ENCODE measurements at places on chromosomes 11 and 22. TPM values are rescaled to one million over a fixed set of nuclear protein-coding genes. Genes with fewer than 3 reads are reported as not detected.
A peak's percentile ranks its signal among the peaks of the same experiment; 100 is the strongest.

DNA sequence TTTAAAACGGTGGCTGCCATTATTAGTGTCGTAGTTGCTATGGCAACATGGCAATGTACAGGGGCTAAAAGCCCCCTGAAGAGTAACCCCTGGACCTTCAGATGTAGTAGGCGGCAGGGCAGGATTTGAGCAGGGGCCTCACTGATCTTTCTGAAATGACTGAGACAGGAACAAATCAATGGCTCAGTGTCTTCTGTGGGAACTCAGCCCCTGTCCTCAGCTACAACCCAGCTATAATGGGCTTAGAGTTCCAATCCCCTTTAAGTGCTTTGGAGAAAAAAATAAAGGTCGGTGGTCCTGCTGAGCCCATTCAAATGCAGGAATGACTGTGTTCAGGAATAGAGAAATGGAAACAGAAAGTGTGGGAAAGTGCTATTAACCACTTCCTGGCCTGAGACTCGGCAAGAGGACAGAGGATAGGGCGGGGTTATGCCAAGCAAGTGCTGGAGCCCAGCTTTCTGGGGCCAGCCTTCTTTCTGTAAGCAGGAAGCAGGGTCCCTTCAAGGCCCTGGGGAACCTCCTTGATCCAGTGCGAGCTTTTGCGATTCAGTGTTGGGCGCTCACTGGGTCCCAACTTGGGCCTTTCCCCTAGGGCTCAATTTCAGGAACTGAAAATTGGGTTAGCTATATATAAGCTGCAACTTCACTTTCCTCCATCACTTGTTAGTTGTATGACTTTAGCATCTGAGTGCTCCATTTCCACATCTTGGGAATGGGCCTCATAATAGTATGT, 6.1 kb upstream of the CD82 start:
- DNase-seq, result no peak

Gene EFEMP2
- 79.6 TPM for total RNA-seq

DNA sequence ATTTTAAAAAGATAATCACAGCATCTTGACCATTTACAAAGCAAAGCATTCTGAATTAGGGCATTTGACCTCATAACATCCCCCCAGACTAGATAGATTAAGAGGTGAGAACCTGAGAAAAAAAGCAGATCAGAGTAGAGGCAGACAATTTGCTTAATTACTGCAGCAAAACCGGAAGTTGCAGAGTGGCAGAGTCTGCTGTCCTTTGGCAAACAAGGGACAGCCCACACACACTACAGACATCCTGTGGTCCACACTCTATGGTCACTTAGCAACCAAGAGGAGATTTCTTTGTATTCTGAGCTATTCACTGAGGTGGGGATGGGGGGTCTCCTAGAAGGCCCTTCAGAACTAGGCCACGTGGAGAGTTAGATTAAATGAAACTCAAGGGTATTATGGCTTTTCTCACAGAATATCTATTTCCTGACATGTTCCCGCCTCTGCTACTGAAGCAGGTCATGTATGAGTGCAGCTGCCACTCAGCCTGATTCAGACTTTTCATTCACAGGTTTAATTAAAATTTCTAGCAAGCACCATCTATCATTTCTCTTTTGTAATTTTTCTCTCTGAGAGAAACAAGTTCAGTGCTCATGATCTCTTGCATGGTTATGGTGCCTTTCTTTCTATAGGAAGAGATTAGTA, 48.5 kb downstream of the SVIP start:
- DNase-seq, result no peak

GRCh38 chr11:95863486-95864140, 60.3 kb downstream of the MTMR2 start:
- DNase-seq, result no peak

Gene NLRP14
- total RNA-seq, result not detected

- no peak for DNase-seq
These were observed 255.3 kb downstream of the SBF2 start for GRCh38 chr11:10038521-10039302.

DNA sequence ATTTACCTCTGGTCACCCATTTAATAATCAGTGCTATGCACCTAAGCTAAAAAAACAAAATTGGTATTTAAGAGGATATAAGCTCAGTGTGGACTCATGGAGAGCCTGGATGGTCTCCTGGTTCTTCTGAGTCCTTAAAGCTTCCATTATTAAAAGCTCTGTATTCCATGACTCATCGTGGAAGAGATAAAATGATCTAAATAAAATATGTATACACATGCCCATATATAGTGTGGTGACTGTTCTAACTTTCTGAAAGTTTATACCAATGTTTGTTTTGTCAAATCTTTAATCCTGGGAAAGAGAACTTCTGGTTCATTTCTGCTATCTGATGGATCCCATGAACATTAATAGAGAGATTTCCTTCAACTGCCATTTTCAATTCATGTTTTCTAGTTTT, 375.9 kb downstream of the GUCY1A2 start:
- DNase-seq, result no peak

GRCh38 chr11:109859045-109859724, 234.0 kb upstream of the ZC3H12C start:
- no peak for DNase-seq

Gene UBTFL1
- not detected for total RNA-seq

DNA sequence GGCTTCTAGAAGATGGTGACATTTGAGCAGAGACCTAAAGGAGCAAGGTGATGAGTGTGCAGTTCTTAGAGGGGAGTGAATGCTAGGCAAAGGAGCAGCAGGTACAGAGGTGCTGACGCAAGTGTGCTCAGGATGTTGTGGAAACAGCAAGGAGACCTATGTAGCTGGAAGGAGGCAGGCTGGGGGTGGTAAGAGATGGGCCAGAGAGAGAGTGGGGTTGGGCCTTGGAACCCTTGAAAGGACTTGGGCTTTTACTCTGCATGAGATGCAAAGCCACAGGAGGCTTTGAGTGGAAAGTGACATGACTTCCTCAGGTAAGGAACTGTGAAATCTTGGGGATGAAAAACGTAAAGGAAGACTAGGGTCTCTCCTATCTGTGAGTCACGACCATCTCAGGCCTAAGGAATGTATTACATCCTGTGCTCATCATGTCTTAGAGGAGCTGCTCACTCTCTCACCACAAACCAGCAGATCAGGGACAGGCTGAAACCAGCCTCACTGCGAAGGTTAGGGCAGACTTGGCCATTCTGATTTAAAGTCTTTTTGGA, 65.4 kb downstream of the MICAL2 start:
- no peak for DNase-seq

Gene LRP4
- total RNA-seq, result 3.8 TPM

Gene CADM1
- 69.9 TPM for total RNA-seq

Gene MLC1
- total RNA-seq, result 1.3 TPM

Gene LBHD1
- total RNA-seq, result 6.4 TPM

Gene KREMEN1
- total RNA-seq, result 10.9 TPM

DNA sequence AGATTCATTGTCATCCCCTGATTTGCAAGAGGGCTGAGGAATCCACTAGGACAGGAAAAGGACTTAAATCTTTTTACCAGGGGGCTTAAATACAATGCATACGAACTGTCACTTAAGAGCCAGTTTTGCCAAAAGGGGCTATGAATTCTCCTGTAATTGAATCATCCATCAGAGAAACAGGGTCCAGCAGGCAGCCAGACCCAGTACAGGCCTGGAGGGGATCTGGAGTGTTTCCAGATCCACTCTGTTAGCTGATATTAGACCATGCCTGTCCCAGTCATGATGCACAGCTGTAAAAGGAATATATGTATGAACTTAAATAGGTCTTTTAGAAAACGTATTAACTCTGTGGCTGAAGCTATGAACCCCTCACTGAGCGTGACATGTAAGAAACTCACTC, 53.8 kb upstream of the PRSS23 start:
- DNase-seq, result no peak

Gene GGTLC2
- 5.3 TPM for total RNA-seq

- no peak for DNase-seq
These were observed 55.6 kb upstream of the RRM1 start for GRCh38 chr11:4039011-4039410.

DNA sequence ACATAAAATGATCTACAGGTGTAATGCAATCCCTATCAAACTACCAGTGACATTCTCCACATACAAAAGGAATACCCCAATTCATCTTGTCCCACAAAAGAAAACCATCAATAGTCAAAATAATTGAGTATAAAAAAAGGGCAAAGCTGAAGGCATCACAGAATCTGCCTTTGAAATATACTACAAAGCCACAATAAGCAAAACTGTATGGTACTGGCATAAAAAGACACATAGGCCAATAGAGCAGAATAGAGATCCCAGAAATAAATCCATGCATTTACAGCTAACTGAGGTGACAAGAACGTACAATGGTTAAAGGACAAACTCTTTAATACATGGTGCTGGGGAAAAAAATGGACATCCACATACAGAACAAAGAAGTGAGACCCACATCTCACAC, 31.8 kb downstream of the ZNF195 start:
- DNase-seq, result no peak

GRCh38 chr11:2599561-2600189, 100.1 kb downstream of the KCNQ1OT1 start:
- no peak for DNase-seq

DNA sequence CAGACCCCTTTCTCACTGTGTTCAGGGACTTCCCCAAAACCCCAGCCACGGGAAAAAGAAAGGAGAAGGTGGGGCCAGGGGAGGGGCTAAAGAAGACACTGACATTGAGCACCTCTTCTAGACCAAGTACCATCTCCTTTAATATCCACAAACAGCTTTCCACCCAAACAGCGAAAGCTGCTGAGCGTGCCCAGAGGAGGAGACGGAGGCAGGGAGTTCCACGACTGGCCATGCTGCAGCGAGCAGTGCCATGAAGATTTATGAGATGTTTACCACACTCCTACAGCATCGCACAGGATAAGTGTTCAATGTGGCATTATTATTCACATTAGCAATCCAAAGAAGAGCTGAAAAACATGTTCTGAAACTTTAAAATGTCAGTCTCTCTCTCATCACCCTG, 127.4 kb downstream of the LARGE1 start:
- no peak for DNase-seq

Gene DBX1
- not detected for total RNA-seq

Gene DERL3
- 4.2 TPM for total RNA-seq

DNA sequence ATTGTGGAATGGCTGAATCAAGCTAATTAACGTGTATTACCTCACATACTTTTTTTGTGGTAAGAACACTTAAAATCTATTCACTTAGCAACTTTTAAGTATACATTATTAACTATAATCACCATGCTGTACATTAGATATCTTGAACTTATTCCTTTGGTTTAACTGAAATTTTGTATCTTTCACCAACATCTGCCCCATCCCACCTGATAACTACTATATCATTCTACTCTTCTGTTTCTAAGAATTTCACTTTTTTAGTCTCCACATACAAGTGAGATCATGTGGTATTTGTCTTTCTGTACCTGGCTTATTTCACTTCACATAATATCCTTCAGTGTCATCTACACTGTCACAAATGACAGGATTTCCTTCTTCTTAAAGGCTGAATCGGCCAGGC, 17.1 kb upstream of the VWA5A start:
- DNase-seq, result no peak

Gene GGT5
- 46.2 TPM for total RNA-seq

- no peak for DNase-seq
These were observed 745.9 kb upstream of the TENM4 start for GRCh38 chr11:80186692-80187091.

Gene C11orf65
- not detected for total RNA-seq

GRCh38 chr11:73946798-73947458, 3.9 kb upstream of the DNAJB13 start:
- no peak for DNase-seq

GRCh38 chr11:36757075-36757474, 159.0 kb upstream of the RAG2 start:
- DNase-seq, result no peak

GRCh38 chr11:100972046-100972445, 157.6 kb downstream of the PGR start:
- no peak for DNase-seq

- DNase-seq, result peak; percentile 52
These were observed 28.8 kb downstream of the YAP1 start for GRCh38 chr11:102139081-102139498.

- no peak for DNase-seq
These were observed 212.8 kb downstream of the TENM4 start for GRCh38 chr11:79227767-79228755.

DNA sequence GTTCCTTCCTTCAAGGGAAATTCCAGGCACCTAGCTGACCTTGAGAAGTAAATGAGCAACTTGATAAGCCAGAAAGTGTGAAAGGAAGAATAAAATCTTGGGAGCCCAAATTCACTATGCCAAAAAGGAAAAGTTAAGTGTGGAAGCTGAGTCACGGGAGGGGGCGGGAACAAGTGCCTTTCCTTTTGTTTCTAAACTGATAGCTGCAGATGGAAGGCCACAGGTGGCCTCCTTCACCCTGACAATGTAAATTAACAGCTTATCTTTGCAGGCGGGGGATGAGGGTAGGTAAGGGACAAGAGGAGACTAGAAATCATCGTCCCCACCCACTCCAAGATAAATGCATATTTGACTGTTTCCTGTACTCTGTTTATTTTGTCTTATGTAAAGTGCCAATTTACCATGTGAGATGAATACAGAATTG, 36.4 kb upstream of the TREH start:
- no peak for DNase-seq

GRCh38 chr11:99571094-99571493, 550.3 kb downstream of the CNTN5 start:
- DNase-seq, result no peak

DNA sequence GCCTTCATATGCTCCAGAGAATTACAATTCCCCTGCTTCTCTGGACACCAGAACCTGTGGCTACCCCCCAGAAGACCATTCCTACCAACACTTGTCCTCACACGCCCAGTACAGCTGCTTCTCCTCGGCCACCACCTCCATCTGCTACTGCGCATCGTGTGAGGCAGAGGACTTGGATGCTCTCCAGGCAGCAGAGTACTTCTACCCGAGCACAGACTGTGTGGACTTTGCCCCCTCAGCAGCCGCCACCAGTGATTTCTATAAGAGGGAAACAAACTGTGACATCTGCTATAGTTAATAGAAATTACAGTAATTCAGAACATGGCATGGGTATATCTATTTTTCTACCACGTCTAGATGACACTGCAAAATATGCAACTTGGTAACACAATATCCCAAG, 9.8 kb downstream of the POU2AF3 start:
- no peak for DNase-seq

- no peak for DNase-seq
These were observed 23.7 kb upstream of the SLC36A4 start for GRCh38 chr11:93221539-93221938.

- DNase-seq, result no peak
These were observed 635 bp downstream of the SCARF2 start for GRCh38 chr22:20436768-20437612.

- DNase-seq, result no peak
These were observed 439.8 kb downstream of the TBC1D22A start for GRCh38 chr22:47201996-47202818.

- no peak for DNase-seq
These were observed 91.1 kb downstream of the MYO18B start for GRCh38 chr22:25833091-25833490.

- DNase-seq, result no peak
These were observed 4.3 kb downstream of the SSTR3 start for GRCh38 chr22:37207981-37208380.
